ENCODE measurements at places on chromosomes 2 and 18.

- peak; percentile 62 for DNase-seq
Measured at GRCh38 chr2:55585451-55586080, 31.9 kb downstream of the PPP4R3B start.

DNA sequence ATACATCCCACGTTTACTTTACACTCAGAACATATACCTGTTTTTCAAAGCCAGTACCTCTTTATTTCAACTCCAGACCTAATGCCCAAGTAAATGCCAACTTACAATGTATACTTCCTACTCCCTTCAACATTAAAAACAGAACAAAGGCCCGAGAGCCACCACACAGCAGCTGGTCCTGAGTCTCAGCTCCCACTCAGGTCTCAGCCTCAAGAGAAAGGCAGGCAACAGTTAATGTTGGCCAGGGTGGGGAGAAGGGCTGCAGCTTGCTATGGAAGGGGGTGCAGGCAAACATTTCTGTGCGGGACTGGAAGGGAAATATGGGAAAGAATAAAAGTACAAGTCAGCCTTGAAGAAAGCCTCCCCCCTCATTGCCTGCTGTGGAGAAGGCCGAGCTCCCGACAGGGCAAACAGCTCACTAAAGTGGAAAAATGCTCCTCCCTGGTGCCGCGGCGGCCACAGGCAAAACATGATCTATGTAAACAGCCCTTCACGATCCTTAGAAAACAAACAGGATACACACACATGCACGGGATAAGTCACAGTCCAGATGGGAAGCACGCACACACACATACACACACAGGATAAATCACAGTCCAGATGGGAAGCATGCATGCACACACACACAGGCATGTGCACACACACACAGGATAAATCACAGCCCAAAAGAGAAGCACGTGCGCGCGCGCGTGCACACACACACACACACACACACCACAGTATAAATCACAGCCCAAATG, 67.4 kb downstream of the ADNP2 start:
- DNase-seq: no peak

DNA sequence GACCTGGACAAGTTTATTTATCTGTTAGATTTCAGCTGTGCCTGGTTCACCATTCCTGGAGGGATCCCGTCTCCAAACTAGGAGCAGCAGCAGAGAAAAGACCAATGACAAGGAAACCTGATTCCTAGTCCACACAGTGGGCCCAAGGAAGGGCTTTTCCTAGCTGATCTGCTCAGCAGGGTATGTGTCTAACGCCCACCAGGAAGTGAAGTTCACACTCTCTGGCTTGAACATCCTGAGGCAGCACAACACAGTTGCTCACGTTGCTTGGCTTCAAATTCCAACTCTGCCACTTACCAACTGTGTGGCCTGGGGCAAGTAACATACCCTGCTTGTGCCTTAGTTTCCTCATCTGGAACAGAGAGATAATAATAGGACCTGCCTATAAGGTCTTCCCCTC, 42.9 kb downstream of the XDH start:
- no peak for DNase-seq

GRCh38 chr2:150487537-150488429, at the start of gene RND3:
RND3 (minus strand) TSS chr2:150487667; CDS start chr2:150487417, 250 bp downstream.
- DNase-seq: peak; percentile 96

- DNase-seq: no peak
Measured at GRCh38 chr2:63667132-63667700, 78.5 kb downstream of the MDH1 start.

DNA sequence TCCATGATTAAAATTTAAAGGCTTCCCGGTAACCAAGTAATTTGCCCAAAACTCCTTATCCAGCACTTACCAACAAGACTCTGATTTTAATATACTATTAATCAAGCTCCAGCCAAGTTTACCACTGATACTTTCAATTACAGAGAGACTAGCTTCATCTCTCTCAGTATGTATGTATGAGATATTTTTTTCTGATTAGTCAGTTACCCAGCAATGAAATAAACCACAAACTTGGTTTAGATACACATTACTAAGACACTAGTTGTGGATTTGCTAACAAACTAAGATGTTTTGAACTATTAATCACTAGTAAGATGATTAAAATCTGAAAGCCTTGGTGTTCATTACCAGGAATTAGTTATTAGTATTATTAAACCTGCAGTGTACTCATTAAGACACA, 1272.2 kb upstream of the ACVR2A start:
- peak; percentile 79 for DNase-seq

DNA sequence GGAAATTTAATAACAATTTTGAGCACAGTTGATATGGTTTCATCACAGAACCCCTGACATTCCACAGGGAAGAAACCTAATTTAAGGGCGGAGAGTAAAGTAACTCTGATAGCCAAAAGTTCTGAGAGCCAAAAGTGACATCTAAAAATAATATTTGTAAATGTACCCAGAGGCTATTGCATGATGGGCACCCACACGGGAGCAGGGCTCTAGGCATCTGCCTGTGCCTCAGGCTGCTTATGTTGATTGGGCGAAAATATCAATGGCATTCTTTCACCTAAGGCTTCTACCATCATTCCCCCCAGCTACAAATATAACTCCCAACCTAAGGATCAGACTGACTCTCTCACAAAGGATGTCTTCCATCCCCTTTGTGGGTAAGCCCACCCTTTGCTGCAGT, 54.1 kb upstream of the PTPRM start:
- DNase-seq: no peak

- peak; percentile 27 for DNase-seq
Measured at GRCh38 chr2:45763255-45763654, 111.8 kb downstream of the PRKCE start.
